ENCODE measurements at places on chromosomes 6 and 20.

GRCh38 chr20:8627340-8628004 is 441.4 kb upstream of the PLCB4 start:
- no peak for DNase-seq

- DNase-seq = peak; percentile 42
Observed at GRCh38 chr6:126539022-126539421, 199.1 kb downstream of the CENPW start.

DNA sequence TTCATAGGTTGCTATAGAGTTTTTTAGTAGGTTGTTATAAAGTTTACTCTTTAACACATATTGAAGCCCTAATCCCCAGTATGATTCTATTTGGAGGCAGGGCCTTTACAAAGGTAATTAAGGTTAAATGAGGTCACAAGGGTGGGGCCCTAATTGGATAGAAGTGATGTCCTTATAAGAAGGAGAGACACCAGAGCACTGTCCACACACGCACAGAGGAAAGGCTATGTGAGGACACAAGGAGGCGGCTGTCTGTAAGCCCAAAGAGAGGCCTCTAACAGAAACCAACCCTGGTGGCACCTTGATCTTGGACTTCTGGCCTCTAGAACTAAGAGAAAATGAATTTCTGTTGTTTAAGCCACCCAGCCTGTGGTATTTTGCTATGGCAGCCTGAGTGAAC is 98.5 kb downstream of the GJA10 start:
- DNase-seq = no peak

DNA sequence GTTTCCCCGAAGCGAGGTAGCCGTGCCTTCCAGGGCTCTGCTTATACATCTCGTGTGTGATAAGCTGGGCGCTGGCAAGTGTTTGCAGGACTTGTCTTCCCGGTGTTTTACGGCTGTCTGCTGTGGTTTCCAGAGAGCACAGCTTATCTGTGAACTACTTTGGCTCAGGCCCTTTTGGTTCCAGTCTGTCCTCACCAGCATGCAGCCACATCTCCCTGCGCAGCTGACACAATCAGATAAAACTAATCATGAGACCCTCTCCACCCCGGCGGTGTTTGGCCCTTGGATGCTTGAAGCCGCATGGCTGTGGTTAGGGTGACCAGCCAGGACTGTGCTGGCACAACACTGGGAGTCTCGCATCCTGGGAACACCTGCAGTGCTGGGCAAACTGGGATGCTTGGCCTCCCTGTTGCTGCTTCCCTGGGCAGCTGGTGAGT is 241.8 kb upstream of the FOXQ1 start:
- no peak for DNase-seq

GRCh38 chr6:166957087-166957804 is 896 bp upstream of the RNASET2 start:
- peak; percentile 4 for DNase-seq

- no peak for DNase-seq
Observed at GRCh38 chr20:33658510-33658909, 3.6 kb upstream of the C20orf144 start.

GRCh38 chr6:157148391-157149323 is 174.7 kb downstream of the TMEM242 start:
- peak; percentile 94 for DNase-seq

Measured in RWPE1 (cell line).